ENCODE measurements at places on chromosomes 1 and 21.

GRCh38 chr1:240968864-240969263, 356.9 kb upstream of the GREM2 start:
- no peak for DNase-seq

- DNase-seq: no peak
Measured at GRCh38 chr1:28835237-28835650, 23.3 kb downstream of the OPRD1 start.

DNA sequence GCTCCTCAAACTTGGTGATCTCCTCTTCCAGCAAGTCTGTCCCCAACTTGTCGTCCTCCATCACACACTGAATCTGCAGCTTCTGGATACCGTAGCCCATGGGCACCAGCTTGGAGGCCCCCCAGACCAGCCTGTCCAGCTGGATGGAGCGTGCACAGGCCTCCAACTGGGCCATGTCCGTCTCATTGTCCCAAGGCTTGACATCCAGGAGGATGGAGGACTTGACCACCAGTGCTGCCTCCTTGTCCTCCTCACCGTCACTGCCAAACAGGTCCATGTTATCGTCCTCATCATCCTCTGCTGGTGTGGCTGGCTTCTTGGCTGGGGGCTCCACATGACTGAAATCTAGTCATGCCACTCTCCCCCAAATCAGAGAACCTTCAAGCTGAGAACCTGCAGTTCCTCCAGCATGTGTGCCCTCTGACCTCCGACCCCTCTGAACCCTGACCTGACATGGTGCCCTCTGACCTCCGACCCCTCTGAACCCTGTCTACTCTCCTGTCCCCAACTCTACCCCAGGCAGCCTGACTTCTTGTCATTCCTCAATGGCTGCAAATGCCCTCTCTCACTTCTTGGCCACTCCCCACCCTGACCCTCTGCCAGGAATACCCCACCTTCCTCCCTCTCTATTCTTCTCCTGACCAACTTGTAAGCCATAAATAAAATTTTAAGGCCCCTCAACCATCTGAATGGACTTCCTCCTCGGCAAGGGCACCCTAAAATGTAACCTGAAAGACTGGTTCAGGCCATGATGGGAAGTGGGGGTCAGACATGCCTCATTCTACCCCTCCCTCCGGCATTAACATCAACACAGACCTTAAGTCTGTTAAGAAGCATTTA, 275.7 kb upstream of the C1orf174 start:
- DNase-seq: no peak

- DNase-seq: no peak
Measured at GRCh38 chr1:32352239-32352745, 10.0 kb downstream of the FAM229A start.

- DNase-seq: no peak
Measured at GRCh38 chr1:90127288-90127953, 132.5 kb downstream of the ZNF326 start.

- peak; percentile 78 for DNase-seq
Measured at GRCh38 chr1:197302775-197303174, 34.7 kb downstream of the CRB1 start.

DNA sequence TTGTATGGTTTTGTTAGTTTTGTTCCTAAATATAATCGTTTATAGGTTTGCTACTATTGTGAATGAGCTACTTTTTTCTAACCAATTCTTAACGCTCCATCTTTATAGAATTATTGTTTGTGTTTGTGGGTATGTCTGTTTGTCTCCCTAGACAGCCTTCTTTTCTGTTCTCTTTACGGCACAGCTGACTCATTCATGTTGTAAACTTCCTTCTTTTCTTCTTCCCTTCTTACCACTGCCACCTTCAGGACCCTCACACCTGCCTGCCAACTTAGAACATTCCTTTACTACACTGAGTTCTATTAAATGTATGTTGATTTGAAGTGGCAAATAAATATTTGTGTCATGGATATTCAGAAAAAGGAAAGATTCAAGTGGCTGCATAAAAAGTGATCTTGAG, 29.1 kb downstream of the AK5 start:
- no peak for DNase-seq

DNA sequence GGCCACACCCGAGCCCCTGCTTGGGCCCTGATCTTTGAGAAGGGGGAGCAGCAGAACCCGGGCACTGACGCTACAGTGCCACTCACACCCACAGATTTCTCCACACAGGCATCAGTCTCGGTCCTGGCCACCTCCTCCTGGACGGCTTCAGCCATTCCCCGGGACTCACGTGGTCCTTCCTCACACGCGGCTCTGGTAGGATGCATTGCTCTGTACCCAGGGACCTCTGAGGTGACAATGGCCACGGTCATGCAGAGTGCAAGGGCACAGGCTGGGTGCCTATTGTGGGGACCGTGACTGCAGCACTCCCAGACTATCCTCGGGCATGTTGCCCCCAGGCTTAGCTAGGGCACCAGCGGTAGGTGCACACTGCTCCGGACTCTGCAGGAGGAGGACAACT, 11.8 kb upstream of the ZNF670 start:
- no peak for DNase-seq

GRCh38 chr1:67645495-67646144, 39.4 kb upstream of the GADD45A start:
- DNase-seq: no peak

- no peak for DNase-seq
Measured at GRCh38 chr1:7385471-7386225, 385.4 kb upstream of the VAMP3 start.

- DNase-seq: no peak
Measured at GRCh38 chr1:199155166-199156019, 516.6 kb downstream of the PTPRC start.

DNA sequence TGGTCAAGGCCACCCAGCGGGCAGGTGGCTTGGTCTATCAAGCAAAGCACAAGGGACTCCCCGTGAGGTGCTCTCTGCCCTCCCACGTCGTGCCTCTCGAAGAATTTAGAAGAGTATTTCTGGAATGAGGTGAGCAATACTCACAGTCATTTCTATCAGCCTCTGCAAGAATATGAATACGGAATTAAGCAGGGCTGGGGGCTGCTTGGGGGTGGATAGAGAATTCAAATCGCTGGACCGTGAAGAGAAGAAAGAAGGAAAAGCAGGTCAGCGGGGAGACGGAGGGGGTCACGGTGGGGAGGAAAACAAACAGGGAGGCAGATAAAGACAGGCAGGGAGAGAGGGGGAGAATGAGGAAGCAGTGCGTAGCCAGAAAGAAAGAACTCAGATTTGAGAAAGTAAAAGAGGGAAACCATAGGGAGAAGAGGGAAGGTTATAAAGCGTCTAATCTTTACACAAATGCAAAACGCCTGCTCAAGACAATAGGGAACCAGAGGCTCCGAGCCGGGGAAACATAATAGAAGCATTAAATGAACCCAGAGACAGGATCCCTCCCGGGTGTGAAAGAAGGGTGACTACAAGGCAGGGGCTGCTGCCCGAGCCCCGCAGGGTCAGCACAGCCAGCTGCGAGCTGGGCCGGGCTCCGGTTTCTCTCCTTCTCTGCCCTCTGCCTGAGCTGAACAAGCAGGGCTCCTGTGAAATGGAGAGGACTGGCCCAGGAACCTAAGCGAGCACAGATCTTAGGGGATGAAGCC, 2.1 kb upstream of the EDN2 start:
- DNase-seq: peak; percentile 91

DNA sequence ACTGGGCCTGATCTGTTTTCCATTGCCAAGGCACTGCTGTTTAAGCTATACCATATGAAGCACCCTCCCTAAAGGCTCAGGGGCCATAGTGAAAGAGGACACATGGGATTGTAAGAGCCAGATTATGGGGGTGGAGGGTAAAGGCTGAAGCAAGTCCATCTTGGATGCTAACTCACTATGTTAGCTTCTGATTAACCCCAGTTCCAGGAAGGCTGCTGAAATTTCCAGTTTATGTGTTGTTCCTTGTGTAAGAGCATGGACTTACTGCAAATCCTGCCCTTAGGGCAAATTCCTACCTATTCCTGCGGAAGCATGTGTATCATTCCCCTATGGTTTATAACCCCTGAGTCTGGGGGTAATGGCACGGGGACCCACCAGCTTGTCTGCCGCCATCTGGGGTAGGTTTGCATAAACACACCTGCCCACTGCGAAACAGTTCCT, 91.8 kb upstream of the SERBP1 start:
- DNase-seq: no peak

DNA sequence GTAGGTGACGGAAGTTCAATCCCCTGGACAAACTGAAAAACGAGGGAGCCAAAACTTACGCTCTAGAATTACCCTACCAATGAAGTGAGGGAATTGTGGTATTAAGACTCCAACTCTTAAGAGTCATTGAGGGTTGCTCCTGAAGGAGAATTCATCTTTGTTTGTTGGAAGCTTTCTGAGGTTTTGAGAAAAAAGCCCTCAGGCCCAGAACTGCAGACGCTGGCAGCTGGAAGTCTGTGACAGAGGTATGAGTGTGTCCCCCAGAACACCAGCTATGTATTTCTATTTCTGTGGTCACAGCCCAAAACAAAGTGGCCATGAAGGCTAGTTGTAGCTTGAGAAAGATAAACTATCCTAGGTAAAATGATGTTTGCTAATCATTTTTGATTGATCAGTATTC, 438.8 kb upstream of the B3GALT2 start:
- no peak for DNase-seq

- DNase-seq: no peak
Measured at GRCh38 chr1:172966844-172967540, 83.7 kb downstream of the TNFSF18 start.

- DNase-seq: no peak
Measured at GRCh38 chr1:185835191-185835590, 101.0 kb downstream of the HMCN1 start.

DNA sequence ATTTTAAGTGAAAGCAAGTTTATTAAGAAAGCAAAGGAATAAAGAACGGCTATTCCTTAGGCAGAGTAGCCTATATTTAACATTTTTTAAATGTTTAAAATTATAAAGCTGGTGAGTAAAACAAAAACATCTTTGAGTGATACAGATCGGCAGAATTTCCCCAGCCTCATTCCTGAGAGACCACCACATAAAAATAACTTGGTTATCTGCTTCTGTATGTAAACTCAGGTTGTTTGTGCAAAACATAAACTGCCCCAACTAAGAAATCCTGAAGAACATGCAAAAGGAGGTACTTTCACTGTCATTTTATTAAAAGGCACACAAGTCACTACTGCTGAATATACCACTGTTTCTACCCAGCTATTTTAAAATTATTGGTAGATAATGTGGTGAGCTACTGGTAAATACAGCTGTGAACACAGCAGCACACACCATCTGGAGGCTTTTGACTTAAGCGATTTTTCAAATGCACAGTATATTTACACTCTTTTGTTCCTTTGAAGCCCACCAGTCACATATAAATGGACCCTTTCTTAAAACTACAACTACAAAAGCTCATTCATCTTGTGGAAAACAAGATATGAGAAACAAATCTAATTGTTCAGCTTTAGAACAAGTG, 119.3 kb downstream of the RERE start:
- no peak for DNase-seq

DNA sequence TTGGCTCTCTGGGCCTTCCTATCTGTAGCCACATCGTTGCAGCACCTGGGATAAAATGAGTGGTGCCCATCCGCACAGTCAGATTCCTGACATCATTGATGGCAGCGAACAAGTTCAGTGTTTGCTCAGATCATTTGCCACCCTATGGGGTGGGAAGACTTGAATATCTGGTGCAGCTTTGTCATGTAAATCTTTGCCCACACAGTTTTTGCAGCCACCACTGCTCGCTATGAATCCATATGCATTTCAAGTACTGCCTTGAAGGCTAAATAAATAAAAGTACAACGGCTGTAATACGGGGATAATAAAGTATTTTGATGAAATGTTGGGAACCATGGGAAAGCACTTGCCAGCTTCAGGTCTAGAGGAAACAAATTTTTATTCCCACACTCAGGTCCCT, 56.3 kb upstream of the COA6 start:
- DNase-seq: no peak

- peak; percentile 15 for DNase-seq
Measured at GRCh38 chr1:93221913-93222312, 41.4 kb downstream of the CCDC18 start.

- peak; percentile 36 for DNase-seq
Measured at GRCh38 chr21:21864321-21864840, 866.2 kb downstream of the NCAM2 start.

DNA sequence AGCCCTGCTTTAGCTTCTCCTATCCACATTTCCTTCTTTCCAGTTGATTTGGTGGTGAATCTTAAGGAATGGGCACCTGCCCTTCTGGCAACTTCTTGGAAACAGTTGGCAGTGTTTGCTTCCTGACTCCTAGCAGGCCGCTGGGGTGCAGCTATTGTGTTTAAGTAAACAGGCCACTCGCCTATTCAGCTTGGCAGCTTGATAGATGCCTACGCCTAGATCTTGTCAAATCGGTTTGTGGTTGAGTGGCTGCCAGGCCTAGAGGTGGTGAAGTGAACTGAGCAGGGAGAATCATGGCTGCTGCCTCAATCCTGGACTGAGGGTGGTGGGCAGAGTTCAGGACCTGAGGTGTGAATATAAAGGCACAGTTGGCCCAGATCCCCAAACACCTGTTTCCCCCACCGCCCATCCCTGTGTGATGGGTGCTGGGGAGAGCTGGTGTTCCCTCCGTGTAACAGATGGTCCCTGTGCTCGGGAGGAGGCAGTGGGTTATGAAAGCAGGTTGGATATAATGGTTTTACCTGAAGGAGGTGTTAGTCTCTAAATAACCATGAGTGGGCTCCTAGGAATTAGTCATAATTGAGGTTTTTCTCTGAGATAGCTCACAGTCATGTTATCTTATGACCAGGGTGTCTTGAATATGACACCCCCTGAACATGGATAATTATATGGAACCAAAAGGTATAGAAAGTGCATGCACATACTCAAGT, 940 bp upstream of the PLA2G2C start:
- no peak for DNase-seq

DNA sequence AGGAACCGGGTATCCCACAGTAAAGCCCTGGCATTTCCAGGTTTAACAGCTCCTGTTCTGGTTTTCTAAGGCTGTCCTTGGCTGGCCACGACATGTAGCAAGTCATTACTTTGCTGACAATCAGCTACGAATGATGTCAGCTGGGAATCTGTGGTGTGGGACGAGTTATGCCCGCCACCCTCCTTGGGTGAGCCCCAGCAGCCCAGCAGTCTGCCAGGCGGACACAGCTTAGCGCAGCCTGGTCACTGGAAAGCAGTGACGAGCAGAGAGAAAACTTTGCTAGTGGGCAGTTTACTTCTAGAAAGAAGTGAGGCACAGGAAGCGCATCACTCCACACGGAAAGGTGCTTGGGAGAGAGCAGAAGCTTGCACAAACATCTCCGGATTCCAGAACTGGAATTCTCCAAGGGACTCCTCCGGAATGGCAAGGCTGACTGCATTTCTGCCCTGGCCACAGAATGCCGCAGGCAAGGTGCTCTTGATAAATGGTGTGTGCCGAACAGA, 15.5 kb upstream of the ZNF436 start:
- DNase-seq: no peak

GRCh38 chr1:243364330-243364729, 108.5 kb downstream of the SDCCAG8 start:
- DNase-seq: no peak

Data from fibroblast of upper back skin (primary cell).